ENCODE measurements at places on chromosomes 2 and 18.

- DNase-seq: no peak
Measured at GRCh38 chr2:235141411-235142128, 189.8 kb downstream of the SH3BP4 start.

DNA sequence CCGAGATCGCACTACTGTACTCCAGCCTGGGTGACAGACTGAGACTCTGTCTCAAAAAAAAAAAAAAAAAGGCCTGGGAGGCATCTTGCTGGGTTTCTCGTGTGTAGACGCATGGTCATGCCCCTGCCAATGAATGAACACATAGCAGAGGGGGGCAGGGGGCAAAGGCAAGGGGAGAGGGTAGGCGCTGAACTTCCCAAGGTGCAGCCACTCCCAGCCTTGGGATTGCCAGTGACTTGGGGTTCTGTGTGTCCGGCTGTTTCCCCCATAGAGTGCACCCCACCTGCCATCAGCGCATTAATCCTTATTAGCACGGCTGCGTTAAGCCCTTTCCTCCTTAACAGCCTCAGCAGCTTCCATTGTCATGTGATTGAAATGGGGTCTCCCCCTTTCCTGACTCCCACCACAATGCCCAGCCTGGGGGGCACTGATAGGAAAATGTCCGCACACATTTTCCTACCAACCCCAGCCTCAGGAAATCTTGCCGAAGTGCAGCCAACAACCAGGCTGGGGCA is 225.8 kb downstream of the CELF4 start:
- no peak for DNase-seq

- DNase-seq: no peak
Measured at GRCh38 chr2:1925928-1926327, 181.6 kb upstream of the PXDN start.

DNA sequence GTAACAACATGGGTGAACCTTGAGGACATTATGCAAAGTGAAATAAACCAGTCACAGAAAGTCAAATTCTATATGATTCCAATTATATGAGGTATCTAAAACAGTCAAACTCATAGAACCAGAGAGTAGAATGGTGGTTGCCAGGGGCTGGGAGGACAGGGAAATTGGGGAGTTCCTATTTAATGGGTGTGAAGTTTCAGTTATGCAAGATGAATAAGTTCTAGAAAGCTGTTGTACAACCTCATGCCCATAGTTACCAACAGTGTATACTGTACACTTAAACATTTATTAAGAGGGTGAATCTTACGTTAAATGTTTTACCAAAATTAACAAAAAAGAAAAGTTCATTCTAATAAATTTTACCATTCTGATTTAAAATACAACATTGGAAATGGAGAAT is 92.7 kb upstream of the WDSUB1 start:
- no peak for DNase-seq

DNA sequence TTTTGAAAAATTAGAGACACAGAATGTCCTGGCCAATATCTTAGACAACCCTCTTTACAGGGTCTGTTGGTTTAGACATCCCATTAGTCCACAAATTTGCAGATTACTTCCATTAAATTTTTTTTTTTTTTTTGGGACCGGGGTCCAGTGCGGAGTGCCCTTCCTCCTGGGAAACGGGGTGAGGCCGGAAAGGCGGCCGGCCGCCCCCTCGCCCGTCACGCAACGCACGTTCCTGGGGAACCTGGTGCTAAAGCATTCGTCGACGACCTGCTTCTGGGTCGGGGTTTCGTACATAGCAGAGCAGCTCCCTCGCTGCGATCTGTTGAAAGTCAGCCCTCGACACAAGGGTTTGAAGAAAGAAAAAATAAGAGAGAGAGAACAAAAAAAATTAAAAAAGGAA is 21.5 kb upstream of the RBFA start:
- DNase-seq: no peak
